ENCODE measurements at places on chromosomes 16 and 17. TPM values are rescaled to one million over a fixed set of nuclear protein-coding genes. Genes with fewer than 3 reads are reported as not detected.
A peak's percentile ranks its signal among the peaks of the same experiment; 100 is the strongest.

CLEC3A gene
- not detected for total RNA-seq

AIPL1 gene
- total RNA-seq = not detected

TK2 gene
- 18.8 TPM for total RNA-seq

SULT1A4 gene
- total RNA-seq = 7.4 TPM

- no peak for DNase-seq
Measured at GRCh38 chr17:28097901-28098300, 55.4 kb downstream of the NLK start.

DNA sequence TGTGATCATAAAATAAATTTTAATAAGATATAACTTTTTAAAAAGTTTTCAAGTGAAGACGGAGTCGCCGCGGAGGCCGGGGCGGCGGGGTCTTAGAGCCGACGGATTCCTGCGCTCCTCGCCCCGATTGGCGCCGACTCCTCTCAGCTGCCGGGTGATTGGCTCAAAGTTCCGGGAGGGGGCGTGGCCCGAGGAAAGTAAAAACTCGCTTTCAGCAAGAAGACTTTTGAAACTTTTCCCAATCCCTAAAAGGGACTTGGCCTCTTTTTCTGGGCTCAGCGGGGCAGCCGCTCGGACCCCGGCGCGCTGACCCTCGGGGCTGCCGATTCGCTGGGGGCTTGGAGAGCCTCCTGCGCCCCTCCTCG is at the start of gene FOXC2:
TSS of gene FOXC2 (plus strand) at position 229 of the 365 bp plus-strand sequence. CDS start 507 bp downstream, outside the sequence.
- DNase-seq = peak; percentile 94

DNA sequence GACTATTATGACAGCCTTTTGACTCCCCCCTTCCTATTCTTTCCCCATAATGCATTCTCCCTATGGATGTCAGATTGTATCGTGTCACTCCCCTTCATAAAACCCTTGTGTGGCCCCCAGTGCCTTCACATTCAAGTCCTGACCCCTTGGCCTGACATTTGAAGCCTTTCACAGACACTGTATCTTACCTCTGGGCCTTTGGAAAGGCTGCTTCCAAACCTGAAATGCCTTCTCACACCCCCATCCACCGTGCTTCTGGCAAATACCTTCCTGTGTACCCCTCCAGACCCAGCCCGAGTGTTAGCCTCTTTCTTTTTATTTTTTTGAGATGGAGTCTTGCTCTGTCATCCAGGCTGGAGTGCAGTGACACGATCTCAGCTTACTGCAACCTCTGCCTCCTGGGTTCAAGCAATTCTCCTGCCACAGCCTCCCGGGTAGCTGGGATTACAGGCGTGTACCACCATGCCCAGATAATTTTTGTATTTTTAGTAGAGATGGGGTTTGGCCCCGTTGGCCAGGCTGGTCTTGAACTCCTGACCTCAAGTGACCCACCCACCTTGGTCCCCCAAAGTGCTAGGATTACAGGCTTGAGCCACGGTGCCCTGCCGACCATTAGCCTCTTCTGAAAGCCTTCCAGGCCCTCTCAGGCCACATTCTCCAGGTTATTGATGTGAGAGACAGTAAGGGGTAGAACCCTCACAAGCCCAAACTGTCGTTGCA is 2.1 kb downstream of the ARMC5 start:
- no peak for DNase-seq

GRCh38 chr16:1351582-1352362 is at the start of the genes GNPTG and TSR3:
Gene GNPTG, plus strand, starts transcription at chr16:1351931. Its CDS starts 35 bp downstream, at chr16:1351966.
Gene TSR3, minus strand, starts transcription at chr16:1351878. Its CDS starts 74 bp downstream, at chr16:1351804.
- DNase-seq = peak; percentile 93

GRCh38 chr16:73149334-73149733 is 101.4 kb upstream of the ZFHX3 start:
- DNase-seq = no peak

All from muscle of leg (tissue), 16 donors.